HT1080 (cell line): ENCODE measurements at places on chromosomes 2 and 18.

DNA sequence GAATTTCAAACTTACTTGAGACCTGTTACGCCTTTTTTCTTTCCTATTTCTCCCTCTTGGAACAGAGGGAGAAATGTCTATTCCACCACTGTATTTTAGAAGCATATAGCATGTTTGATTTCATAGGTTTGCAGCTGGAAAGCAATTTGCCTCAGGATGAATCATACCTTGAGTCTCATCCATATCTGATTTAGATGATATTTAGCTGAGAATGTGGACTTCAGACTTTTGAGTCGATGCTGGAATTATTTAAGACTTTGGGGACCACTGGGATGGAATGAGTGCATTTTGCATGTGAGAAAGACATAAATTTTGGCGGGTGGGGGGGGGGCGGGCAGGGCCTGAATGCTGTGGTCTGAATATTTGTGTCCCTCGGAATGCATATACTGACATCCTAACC lies 282.7 kb upstream of the STON1 start:
- DNase-seq, result no peak

DNA sequence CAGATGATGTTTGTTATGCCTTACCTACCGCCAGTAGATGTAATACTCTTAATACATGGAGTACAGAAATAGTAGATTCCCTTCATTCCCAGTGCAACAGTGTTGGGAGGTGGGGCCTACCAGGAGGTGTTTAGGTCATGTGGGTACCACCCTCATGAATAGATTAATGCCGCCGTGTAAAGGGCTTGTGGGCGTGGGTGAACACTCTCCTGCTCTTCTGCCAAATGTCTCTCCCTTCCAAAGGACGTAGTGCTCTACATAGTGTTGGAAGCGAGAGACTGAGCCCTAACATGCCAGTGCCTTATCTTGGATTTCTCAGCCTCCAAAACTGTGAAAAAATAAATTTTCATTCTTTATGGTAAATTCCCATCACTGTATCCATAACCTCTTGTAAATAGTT lies 30.1 kb downstream of the PLEKHA3 start:
- no peak for DNase-seq

DNA sequence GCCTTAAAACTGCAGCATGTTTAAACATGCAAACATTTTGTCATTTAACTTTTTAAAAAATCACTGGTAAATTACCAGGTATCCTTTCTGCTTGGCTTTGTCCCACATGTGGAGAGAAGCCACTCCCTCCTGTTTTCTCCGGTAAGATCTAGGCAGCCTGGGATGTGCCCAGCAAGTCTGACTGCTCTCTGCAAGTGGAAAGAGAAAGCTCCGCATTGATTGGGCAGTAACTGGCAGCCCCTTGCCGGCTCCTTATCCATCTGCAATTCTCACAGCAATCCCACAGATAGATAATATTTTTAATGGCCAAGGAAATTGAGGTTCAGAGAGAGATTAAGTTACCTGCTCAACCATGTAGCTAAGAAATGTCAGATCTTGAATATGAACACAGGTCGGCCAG lies 136.1 kb downstream of the TMEM200C start:
- DNase-seq, result no peak

DNA sequence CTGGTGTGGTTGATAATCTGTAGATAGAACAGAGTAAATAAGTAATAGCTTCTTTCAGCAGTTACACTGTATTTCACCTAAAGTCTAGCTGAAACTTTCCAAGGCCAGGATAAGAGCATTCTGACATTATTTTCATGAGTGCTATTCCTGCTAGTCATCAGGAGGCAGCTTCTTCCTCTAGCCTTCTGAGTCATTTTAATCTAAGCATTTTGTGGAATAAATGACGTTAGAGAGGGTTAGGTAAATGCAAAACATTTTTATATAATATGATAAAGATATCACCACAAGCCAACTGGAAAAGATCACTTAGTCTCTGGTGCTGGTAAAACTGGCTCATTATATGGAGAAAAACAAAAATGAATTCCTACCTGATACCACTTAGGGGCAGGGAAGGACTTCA lies 138.5 kb downstream of the MEP1B start:
- no peak for DNase-seq

- no peak for DNase-seq
Measured at GRCh38 chr18:63210521-63210920, 109.0 kb downstream of the BCL2 start.

DNA sequence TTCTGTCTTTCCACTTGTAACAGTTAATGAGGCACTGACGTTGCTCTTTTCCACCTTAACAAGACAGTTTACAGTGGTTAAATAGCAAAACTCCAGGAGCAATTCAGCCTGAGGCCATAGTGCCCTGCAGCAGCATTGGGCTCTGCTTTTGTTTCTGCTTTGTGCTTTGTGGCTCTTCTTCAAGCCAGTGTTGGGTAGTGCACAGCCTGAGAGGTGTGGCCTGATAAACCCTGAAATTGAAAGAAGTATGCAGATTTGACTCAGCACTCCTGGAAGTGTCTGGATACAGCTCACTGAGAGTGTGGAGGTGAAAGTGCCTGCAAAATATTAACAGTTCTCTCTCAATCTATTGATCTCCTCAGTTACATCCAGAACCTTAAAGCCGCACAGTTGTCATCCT lies 63.0 kb downstream of the STK25 start:
- no peak for DNase-seq

GRCh38 chr2:60560734-60561644 lies 7.5 kb upstream of the BCL11A start:
- DNase-seq, result peak; percentile 56

DNA sequence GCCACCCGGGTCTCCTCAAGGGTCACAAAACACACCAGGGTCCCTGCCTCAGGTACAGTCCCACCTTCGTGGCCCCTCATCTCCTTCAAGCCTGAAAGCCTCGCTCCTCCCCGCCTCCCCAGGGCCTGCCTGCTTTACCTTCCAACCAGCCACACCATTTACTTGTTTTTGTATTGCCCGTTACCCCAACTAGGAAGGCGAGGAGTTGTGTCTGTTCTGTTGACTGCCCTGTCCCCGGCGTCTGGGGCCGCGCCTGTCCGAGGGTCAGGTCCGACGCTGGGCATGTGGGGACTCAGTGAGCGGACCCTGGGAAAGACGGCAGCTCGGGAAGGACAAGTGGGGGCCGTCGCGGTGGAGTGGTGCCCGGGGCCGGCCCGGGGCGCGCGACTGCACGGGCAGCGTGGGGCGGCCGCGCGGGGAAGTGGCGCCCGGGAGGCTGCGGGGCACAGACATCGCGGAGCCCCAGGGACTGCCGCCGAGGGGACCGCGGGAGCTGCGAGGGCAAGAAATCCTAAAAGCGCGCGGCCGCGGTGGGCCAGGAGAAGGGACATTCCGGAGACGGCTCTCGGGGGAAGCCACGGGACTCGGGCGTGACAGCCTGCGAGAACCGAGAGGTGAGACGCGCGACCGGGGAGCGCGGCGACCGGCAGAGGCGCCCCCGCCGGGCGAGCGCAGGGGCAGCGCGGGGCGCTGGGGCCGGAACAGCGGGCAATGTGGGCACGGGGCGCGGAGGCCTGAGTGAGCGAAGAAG lies 797 bp upstream of the GRHL1 start:
- DNase-seq, result no peak

- no peak for DNase-seq
Measured at GRCh38 chr2:189466656-189467055, 25.4 kb downstream of the WDR75 start.

GRCh38 chr2:9156483-9156882 lies 50.1 kb upstream of the ASAP2 start:
- no peak for DNase-seq

DNA sequence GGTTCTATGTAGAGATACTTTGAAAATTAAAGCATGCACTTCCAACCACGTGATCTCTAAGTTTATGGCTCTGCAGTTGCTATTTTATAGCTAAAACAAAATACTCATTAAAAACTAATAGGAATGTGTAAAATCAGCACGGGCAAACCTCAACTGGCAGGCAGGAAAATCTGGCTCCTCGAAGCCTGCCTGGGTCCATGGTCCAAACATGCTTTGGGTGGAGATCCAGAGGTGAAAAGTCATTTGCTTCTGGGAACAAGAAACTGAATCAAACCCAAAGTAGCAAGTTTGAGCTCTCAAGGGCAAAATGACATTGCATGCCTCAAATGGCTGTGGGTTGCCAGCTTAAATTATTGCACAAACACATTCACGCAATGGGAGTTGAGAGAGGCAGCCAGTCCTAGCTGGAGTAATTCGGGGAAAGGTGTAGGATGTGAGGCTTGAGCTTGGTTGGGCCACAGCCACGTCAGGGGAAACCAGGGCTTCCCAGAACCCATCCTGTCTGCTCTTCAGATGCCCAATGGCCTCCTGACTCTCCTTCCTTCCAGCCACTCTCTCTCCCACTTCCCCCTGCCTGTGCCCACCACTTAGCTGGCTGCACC lies 75.2 kb upstream of the LCLAT1 start:
- DNase-seq, result no peak

DNA sequence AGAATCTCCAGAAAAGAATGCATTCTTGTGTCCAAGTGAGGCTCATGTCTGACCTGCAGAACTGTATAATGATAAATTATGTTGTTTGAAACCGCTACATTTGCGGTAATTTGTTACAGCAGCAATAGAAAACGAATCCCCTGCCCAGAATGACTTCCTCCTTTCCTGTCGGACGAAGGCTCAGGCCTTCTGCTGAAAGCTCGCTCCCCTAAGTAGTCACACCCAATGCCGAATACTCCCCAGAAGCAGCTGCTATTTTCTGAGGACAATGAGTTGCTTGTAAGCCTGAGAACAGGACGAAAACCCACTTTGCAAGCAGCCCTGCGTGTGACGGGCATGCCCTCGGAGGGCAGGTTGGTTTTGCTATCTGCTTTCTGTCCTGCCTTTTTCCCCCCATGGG lies 27.7 kb upstream of the PTPN4 start:
- no peak for DNase-seq

DNA sequence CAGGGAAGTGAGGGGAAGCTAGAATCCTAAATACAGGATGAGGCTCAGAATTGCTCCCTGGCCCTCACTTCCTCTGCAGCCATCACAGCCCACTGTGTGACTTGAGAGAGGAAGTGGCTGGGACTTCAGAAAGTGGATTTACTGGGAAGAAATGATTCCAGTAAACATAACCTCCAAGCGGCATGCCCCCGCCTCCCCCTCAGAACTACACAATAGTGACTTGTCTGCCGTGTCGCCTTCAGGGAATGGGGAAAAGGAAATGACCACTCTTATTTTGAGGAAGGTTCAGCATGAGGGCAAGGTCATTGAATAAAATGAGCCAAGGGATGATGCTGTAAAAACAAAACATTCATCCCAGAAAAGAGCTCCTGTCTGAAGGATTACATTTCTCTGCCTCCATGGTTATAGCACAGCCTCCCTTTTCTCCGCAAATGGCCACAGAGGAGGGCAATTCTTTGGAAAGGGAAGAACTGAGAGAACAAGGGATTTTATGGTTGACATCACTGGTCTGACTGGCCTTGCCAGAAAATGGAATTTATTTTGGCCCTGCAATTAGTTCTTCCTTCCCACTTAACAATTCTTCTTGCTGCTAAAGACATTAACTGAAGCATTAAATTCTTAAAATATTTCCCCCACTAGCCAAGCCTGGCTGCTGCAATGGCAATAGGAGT lies 78.9 kb upstream of the DAPL1 start:
- peak; percentile 55 for DNase-seq

GRCh38 chr2:183250061-183250460 lies 125.8 kb downstream of the NUP35 start:
- no peak for DNase-seq

- no peak for DNase-seq
Measured at GRCh38 chr18:79949697-79950487, 1.6 kb downstream of the SLC66A2 start.

DNA sequence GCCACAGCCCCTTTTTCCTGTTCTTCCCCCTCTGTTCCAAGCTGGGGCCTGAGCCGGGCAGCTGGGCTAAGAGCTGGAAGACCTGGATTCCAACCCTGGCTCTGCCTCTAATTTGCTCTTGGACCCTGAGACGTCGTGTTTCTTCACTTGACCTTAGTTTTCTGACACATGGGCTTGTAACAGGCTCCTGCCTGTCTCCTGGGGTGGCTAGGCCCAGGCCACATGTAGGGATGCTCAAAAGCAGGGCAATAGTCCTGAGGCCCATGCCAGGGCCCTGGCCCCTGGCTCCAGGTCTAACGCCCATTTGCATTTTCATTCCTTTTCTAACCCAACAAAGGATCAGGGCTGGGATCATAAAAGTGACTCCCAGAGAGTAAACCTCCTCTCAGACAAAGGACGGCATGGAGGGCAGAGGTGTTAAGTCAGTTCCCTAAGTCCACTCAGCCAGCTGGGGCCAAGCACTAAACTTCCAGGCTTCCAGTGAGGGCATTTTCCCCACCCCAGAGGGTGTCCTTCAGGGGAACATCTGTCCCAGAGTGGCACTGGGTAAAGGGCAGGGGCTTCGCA lies 16.6 kb upstream of the DNMT3A start:
- DNase-seq, result no peak

GRCh38 chr18:9546468-9546867 lies 67.9 kb downstream of the PPP4R1 start:
- DNase-seq, result no peak

DNA sequence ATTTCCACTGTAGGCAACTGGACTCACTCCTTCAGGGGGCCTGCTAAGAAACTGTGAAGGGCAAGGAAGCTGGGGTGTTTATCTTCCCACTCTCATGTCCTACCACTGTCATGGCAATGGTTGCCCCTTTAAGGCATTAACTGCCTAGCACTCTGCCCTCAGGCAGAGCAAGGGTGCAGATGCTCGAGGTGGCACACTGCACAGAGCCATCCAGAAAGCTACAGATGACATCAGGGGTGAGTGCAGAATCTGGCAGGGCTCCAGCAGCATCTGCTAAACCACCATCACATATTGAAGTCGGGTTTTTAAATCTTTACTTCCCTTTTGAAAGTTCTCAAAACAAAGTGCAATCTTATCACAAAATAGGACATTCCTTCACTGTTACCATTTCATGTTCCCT lies 75.4 kb downstream of the RAPGEF4 start:
- DNase-seq, result no peak

DNA sequence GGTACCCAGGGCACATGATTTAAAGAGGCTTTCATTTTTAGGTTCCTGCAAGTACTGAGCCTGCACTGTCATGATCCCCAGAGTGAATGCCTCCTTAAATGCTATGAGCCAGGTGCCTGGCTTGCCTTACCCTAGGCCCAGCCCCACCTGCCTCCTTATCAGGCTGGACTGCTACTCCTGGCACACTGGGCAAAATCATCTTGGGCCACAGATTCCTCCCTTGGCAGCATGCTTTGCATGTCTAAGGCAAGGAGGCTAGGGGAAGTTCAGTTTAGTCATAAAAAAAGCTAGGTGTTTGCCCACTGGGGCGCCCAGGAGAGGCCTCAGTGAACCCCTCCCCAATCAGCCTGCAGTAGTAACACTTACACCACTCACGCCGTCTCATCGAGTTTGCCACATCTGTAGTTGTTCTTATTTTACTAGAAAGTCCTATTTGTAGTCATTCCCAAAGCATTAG lies 45.1 kb downstream of the LBH start:
- no peak for DNase-seq

- no peak for DNase-seq
Measured at GRCh38 chr2:155830817-155831579, 501.5 kb downstream of the NR4A2 start.

- DNase-seq, result no peak
Measured at GRCh38 chr2:241485172-241485911, 23.0 kb downstream of the STK25 start.
